ENCODE measurements at places on chromosomes 5 and 9. TPM values are rescaled to one million over a fixed set of nuclear protein-coding genes. Genes with fewer than 3 reads are reported as not detected.

GRCh38 chr5:79508794-79509193 is 5.1 kb downstream of the HOMER1 start:
- no peaks in the 10 kb centered on the region for H3K27me3 ChIP-seq
- no peak overlapping the region for H3K27ac ChIP-seq
- H3K4me1 ChIP-seq: peaks cover 19% of the 10 kb centered on the region
- no peaks in the 10 kb centered on the region for H3K36me3 ChIP-seq

The NCS1 gene
- total RNA-seq: 20.4 TPM

The PPIC gene
- 21.6 TPM for total RNA-seq

GRCh38 chr9:83633255-83633654 is 10.3 kb downstream of the IDNK start:
- no peak overlapping the region for H3K4me3 ChIP-seq
- DNase-seq: no peak
- no peaks in the 10 kb centered on the region for H3K36me3 ChIP-seq
- H3K4me1 ChIP-seq: peaks cover 4% of the 10 kb centered on the region

GRCh38 chr5:149141224-149141956 is at the start of gene ABLIM3:
ABLIM3 (plus strand) TSS chr5:149141493; CDS start chr5:149142096, 603 bp downstream.
- no peak for DNase-seq
- peak within 1 kb of the TSS; percentile 45 for H3K27ac ChIP-seq
- H3K4me3 ChIP-seq: peak within 1 kb of the TSS; percentile 68
- H3K27me3 ChIP-seq: no peaks in the 10 kb centered on the region
- no peaks in the 10 kb centered on the region for H3K36me3 ChIP-seq

DNA sequence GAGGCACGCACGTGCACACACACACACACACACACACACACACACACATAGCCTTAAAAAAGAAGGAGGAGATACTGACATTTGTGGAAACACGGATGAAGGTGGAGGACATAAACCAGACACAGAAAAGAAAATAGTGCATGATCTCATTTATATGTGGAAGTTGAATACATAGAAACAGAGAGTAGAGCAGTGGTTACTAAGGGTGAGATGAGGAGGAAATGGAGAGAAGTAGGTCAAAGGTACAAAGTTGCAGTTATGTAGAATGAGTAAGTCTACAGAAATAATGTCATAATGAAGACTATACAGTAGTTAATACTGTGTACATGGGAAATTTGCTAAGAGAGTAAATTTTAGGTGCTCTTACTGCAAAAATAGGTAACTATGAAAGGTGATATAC is 412.2 kb upstream of the CDH9 start:
- H3K27ac ChIP-seq: no peak overlapping the region
- no peak for DNase-seq
- no peak overlapping the region for H3K4me3 ChIP-seq
- no peaks in the 10 kb centered on the region for H3K27me3 ChIP-seq
- no peaks in the 10 kb centered on the region for H3K4me1 ChIP-seq

The PCYOX1L gene
- total RNA-seq: 6.4 TPM

All from vagina (tissue), 2 donors.